ENCODE measurements at places on chromosomes 7 and 10.
A peak's percentile ranks its signal among the peaks of the same experiment; 100 is the strongest.

DNA sequence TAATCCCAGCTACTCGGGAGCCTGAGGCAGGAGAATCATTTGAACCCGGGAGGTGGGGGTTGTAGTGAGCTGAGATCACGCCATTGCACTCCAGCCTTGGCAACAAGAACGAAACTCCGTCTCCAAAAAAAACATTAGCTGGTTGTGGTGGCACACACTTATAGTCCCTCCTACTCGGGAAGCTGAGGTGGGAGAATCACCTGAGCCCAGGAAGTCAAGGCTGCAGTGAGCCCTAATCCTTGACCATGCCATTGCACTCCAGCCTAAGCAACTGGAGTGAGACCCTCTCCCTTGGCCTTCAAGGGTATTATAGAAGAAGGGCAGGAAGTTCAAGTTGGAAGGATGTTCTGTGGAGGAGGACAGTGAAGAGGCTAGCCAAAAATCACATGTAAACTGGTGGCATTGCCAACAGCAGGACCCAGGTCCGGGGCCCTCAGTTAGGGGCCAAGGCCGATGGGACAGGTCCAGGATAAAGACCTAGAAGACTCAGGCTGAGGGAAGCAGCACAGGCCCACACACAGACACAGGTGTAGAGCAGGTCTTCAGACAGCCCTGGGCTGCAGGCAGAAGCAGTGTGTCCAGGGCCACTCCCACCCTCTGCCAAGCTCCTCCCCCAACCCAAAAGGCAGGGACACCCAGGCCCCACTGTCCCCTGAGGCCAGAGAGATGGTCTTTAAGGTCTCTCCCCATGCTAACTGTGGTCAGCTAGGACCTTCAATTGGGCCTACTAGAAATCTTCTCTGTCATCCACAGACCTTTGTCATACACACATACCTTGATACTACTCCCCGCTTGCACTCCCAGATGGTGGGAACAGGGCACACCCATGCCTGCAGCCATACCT lies 8.4 kb upstream of the SAMD8 start:
- DNase-seq: no peak

GRCh38 chr7:126529254-126529653 lies 723.5 kb downstream of the GRM8 start:
- DNase-seq: no peak

DNA sequence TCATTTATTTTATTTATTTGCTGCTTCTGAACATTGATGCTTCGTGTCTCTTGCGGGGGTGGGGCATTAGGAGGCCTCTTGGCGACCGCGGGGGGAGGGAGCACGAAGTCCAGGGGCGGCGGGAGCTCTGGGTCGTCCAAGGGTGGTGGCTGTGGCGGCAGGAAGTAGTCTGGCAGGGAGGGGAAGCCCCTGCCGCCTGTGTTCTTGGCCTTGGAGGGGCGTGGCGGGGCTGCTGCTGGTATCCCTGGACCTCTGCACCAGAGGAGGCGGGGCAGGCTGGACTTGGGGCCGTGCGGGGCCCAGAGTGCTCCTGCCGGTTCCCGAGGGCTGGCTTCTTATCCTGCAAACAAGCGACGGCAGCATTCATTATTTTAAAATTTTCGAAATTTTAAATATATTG lies 70.5 kb upstream of the ABI1 start:
- DNase-seq: peak; percentile 33

DNA sequence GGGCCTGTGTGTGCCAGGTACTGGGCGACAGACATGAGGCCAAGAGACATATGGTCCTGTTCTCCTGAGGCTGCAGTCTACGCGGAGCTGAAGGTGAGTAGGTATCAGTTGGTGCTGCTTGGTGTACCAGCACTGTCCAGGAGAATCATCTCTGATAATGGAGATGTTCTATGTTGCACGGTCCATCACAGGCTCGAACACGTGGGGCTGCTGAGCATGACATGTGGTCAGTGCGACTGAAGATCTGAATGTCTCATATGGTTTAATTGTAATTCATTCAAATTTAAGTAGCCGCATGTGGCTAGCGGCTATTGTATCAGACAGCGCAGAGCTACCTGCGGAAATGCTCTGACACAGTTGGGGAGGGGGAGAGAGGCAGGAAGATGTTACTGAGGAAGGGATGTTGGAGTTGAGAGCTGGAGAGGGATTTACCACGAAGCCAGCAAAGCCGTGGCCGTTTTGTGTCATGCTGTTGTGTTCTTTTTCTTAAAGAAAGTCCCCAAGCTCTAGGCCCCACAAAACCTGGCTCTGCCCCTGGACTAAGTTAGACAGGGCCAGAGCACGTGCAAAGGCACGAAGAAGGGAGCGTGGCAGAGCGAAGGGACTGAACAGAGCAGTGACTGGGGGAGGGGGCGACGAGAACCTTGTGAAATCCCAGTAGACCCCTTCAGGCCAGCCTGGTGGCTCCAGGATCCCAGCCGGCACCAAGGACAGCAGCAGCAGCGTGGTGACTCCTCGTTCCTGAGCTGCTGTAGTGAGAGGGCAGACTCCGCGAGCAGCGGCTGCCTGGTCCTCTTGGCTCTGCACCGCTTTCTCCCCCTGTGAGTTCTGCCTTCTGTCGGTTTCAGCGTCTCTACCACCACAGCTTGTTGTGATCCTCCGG lies 20.0 kb downstream of the SMKR1 start:
- DNase-seq: peak; percentile 38

DNA sequence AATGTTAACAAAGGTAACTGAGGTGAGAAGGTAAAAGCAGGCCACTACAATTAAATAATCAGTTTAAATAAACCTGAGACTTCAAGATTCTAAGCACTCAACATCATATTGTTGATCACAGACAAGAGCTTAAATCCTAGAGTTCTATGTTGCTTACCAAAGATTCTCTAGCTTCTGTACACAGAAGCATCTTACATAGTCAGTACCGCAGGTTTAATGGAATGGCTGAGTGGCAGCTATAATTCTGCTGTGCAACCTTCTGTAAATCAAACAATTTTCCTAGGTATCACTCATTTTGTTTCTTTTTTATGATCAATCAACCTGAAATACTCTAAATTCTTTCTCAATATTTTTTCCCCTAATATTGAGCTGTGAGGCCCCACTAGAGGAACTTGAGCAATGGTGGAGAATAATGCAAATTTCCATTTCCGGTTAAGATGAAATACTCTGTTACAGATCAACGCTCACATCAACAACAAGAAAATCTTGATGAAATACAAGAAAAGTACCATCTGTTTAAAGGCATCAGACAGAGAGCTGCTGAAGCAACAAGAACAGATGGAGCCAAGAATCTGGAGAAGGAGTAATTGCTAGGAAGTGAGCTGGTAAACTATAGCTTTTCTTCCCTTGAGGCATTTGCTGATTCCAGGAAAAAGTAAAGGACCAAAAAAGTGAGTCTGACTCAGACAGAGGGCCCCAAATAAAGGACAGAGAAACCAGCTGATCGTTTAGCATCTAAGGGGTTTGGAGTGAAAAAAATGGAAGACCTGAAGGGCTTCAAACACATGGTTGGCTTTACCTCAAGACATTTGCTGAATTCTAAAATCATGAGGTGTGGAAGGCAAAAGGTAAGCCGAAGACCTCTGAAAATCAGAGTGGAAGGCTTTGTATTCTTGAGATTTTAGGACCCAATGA lies 22.6 kb downstream of the PNPLA8 start:
- no peak for DNase-seq

- DNase-seq: no peak
Observed at GRCh38 chr7:76505168-76506080, 4.9 kb upstream of the UPK3B start.

DNA sequence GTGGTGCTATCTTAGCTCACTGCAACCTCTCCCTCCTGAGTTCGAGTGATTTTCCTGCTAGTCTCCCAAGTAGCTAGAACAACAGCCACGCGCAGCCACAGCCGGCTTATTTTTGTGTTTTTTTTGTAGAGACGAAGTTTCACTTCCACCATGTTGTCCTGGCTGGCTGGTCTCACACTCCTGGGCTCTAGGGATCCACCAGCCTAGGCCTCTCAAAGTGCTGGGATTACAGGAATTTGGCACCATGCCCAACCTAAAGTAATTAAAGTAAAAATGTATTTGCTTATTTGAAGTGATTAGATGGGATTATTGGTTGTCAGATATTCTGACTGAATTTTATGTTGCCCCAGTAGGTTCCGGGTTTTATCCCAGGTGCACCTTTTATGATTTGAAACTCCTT lies 22.7 kb downstream of the LUC7L2 start:
- no peak for DNase-seq

All from retina (tissue), 1 donor.